ENCODE measurements at places on chromosomes 2 and 18.

DNA sequence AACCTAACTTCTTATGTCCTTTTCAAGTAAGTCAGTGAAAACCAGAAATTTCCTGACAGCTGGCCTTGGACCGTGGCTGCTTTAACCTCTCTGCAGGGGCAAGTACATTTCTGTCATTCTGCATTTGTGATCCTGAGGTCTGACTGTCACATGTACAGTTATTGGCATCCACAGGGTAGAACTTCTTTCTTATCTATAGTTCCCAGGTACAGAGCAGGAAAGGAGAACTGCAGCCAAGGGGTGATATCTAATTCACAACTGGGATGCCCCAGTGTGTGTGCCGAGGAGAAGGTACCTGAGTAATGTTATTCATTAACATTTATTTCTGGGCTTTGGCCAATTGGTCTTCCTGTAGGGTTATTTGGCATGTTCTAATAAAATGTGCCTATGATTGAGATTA lies 468.9 kb downstream of the PARD3B start:
- no peak for DNase-seq

DNA sequence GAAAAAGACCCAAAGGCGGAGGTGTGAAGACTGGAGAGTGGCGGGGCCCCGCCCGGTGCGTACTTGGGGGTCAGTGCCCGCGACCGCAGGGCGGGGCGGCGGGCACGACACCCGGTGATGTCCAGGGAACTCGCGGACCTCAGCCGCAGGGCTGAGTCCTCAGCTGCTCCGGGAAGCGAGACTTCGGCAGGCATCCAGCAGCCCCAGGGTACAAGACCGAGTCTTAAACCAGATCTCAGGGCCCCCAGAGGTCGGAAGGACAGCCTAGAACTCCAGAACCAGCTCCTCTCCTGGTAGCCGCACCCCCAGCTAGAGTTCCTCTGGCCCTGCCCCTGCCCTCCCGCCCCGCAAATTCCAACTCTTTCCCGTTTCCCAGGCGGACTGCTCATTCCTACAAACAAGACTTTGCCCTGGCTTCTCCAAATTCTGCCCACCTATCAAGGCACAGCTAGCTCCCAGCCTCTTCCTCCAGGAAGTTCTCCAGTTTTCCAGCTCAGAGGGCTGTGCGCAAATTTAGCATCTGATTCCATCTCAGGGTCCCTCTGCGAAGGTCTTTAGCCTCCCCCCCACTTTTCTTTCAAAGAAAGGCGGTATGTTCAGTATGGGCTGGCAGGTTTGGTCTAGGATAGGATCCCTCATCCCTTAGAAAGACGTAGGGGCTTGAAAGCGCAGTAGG lies 26.0 kb upstream of the NOTO start:
- no peak for DNase-seq

DNA sequence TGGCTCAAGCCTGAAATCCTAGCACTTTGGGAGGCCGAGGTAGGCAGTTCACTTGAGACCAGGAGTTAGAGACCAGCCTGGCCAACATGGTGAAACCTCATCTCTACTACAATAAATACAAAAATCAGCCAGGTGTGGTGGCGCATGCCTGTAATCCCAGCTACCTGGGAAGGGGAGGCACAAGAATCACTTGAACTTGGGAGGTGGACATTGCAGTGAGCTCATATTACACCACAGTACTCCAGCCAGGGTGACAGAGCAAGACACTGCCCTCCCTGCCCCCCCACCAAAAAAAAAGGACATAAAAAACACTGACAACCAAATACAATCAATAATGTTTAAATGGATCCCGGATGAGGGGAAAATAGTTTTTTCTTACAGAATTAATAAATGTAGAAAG lies 7.8 kb downstream of the TIA1 start:
- DNase-seq: no peak

GRCh38 chr2:7744827-7745226 lies 827.6 kb downstream of the RNF144A start:
- peak; percentile 77 for DNase-seq

DNA sequence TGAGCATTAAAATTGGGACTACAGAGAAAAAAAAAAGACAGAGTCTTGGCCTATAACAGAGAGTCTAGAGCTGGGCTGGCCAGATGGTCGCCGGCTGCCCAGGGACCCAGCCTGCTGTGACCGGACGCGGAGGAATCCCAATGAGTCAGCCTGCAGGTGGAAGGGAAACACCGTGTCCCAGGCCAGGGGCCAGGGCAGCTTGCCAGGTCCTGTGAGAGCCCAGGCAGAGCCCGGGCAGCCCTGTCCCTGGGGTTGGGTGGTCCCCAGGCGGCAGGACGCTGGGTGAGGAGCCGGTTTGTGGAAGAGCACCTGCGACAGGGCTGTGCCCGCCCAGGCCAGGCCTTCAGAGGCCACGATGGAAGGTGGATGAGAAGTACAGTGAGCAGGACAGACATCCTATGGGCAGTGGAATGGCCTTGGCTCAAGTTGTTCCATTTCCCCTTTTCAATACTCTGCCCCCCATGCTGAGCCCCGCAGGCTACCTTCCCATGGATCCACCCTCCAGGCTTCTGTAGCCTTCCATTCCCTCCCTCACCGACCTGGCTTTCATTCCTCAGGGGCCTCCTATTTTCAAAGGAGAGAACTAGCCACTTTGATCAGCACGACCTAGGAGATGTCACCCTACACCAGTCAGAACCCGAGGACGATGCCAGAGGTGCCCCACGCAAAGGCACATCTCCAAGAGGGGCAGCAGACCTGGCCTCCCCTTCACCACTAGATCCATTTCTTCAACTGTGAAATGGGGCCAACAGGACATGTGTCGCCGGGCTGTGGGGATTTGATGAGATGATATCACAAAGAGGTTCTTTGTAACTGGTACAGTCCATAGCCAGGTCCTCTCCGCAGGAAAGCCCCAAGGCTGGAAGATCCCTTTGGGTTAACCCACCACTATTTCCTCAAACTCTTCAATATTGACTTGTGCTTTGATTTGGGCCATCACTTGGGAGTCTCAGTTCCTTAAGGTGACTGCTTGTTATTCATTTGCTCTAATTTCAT lies 87.5 kb downstream of the POLR1A start:
- no peak for DNase-seq

DNA sequence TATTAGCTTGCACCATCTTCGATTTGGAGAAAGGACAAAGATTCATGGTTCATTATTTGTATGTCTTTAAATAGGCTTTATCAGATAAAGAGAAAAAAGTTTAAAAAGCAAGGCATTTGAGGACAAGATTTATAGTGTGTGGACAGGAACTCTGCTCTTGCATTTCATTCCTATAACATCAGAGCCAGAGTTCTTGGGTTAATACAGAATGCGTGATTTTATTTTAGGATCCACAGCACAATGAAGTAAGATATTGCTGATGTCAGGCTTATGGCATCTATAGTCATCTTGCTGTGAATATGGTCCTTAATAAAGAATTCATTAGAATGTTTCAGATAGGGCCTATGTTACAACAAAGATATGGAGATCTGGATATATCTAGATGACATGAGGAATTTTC lies 19.7 kb downstream of the RASGRP3 start:
- no peak for DNase-seq

DNA sequence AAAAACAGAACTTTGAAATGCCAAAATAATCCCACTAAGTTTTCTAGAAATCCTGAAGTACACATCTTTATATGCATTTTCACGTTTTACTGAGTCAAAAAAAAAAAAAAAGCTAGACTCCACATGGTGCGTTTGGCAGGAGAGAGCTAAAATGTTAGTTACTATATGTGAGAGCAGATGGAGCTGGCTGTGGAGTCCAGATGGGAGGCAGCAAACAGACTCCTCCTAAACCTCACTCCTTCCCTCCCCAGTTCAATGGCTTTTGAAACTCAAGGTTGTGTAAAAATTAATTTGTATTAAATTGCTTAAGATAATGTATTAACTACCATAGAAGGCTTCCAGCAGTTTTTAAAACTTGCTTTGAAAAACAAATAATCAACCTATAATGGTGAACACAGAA lies 248.8 kb downstream of the AGPS start:
- DNase-seq: no peak
